ENCODE measurements at places on chromosomes 2 and 18.

- DNase-seq, result no peak
These were observed 127.6 kb upstream of the TWIST2 start for GRCh38 chr2:238720232-238720672.

- DNase-seq, result no peak
These were observed 166.1 kb downstream of the ASXL3 start for GRCh38 chr18:33744032-33744697.

- no peak for DNase-seq
These were observed 5.5 kb downstream of the NPC1 start for GRCh38 chr18:23580677-23581367.

- peak; percentile 52 for DNase-seq
These were observed 134.5 kb downstream of the MEIS1 start for GRCh38 chr2:66569321-66569851.

DNA sequence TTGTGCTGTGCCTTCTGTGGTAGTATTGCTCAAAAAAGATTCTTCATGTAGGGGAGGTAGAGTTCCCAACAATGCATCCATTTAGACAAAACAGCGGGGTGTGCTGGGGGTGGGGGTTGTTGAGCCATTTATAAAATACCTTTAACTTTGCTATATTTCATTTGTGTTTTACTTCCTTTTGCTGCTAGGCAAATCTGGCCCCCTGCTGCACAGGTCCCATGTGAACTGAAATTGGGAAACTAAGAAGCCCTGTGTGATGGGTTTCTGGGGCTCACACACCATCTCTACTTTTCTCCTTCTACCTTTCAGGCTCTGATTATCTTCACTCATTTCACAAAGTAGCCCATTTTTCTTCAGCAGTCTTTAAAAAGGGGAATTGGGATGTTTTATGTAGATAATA, 52.7 kb upstream of the ITGA4 start:
- DNase-seq, result no peak

DNA sequence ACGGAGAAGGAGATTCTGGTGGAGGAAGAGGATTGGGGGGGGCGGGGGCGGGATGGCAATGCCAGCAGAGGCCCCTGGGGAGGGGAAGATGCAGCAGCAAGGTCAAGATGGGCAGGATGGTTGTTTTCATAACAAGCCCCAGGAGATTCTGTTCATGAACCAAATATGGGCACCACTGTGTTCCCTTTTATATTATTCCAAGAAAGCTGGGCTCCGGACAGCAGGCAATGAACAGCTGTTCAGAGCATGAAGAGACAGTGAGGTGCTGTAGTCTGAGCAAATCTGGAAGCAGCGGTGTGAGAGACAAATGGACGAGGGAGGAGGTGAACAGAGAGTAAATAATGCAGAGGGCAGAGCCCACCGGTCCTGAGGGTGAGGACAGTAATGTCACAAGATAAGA, 20.0 kb downstream of the UXS1 start:
- DNase-seq, result no peak

GRCh38 chr2:48709096-48710034, 46.2 kb downstream of the LHCGR start:
- DNase-seq, result no peak

- no peak for DNase-seq
These were observed 117.5 kb upstream of the TPO start for GRCh38 chr2:1295740-1296139.

DNA sequence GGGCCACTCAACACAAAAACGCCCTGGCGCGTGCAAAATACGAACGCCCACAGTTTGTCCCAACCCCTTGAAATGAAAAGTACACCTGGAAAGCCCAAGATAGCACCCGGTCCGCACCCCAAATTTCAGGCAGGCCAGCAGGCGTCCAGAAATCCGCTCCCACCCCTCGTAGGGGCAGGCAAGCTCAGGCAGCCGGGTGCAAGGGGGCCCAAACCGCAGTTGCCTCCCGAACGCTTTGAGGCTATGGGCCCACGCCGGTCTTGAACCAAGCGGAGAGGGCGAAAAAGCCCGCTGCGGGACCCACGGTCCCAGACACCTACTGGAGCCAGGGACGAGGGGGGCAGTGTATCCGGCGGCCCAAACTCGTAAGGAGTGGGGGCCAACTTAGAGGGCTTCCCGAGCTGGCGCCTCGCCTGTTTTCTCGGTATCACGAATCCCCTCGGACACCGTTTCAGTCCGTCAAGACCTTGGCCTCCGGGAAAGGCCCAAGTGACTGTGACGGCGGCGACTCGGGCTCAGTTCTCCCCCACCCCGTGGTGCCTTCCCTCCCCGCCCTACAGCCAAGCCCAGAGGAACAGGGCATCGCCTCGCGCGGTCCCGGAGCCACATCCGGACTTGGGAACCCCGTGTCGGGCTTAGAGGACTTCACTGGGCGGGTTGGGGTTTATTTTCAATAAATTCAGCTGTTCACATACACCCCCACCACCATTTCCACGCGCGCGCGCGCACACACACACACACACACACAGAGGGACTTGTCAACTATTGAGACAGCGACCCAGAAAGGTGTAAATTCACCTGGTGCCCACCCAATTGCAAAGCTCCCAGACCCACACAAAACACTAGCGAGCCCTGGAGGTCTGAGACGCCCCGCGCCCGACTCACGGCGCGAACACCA, 6.2 kb upstream of the SATB2 start:
- DNase-seq, result no peak

DNA sequence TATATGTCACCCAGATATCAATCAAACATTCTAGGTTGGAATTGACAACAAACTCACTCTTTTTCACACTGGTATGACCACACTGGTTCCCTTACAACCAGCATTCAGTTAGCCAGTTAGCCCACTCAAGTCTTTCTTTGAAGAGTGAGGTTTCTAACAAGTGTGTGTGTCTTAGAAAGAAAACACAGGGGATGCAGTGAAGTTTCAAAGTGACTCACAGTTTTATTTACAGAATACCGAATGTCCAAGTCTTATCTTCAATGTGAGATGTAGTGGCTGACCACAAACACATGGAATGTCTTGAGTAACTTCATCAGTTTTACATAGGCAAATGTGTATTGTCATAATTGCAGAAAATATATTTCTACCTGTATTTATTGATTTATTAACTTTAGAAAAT, 274.7 kb upstream of the HNMT start:
- no peak for DNase-seq

- peak; percentile 50 for DNase-seq
These were observed 86.3 kb upstream of the NPAS2 start for GRCh38 chr2:100733391-100734187.

- DNase-seq, result no peak
These were observed 7.9 kb upstream of the CETN1 start for GRCh38 chr18:572091-572830.

DNA sequence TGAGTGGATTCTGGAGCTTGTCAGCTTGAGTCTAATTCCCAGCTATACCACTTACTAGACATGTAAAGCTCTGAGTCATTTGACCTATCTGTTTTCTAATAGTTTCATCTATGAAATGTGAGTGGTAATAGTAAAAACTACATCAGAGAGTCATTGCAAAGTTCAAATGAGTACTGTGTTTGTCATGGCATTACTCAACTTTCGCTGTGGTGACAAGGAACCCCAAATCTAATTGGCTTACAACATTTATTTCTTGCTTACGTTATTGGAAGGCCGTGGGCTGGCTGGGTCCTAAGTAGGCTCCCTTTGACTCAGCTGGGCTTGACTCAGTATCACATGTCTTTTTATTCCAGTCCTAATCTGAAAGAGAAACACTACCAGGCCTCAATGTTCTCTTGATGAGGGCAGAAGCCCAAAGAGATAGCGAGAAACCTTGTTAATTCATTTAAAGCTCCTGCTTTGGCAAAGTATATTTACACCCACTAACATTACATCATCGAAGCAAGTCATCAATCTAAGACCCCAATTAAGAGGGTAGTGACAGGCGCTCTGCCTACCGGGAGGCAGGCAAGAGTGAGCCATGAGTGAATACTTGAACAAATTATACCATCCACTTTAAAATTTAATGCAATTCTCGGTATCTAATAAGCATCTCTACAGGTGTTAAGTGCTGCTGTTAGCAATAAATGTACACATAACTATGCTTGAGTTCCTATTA, 431.8 kb upstream of the SPHKAP start:
- DNase-seq, result peak; percentile 62

GRCh38 chr2:113133704-113134598, 6.6 kb downstream of the IL1RN start:
- DNase-seq, result no peak

GRCh38 chr2:41966920-41967319, 80.9 kb upstream of the PKDCC start:
- DNase-seq, result no peak

GRCh38 chr2:42713920-42714319, 50.0 kb downstream of the OXER1 start:
- DNase-seq, result no peak

GRCh38 chr2:7034303-7034702, 117.1 kb downstream of the RNF144A start:
- no peak for DNase-seq

DNA sequence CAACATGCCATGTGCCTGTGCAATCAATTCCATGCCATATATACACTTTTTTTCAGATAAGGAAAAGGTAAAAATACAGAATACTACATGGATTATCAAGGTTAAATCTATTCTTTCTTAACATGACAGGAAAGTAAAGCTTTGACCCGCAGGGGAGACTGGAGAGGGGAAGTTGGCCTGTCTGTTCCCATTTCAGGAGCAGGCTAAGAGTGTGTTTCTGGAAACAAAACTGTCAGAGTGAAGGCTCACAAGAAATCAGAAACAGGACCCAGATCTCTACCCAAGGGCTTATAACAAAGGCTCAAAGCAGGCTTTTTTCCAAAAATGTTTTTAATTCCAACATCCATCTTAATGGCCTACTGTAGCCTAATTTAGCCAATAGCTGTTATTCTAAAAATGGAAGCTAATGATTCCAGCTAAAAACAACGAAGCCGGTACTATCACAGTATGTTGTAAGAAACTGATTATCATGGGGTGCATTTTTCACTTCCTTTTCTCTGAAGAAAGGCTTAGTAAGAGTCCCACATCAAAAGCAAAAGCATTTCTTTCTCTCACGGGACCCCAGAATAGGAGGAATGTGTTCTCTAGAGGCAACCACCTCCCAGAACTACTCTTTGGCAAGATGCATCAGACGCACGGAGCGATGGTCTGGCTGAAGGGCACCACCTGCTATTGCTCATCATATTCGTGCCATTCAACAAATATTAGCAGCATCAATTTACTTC, 41.4 kb downstream of the FECH start:
- DNase-seq, result no peak

- no peak for DNase-seq
These were observed 14.9 kb upstream of the ZNF385B start for GRCh38 chr2:179876266-179876665.

DNA sequence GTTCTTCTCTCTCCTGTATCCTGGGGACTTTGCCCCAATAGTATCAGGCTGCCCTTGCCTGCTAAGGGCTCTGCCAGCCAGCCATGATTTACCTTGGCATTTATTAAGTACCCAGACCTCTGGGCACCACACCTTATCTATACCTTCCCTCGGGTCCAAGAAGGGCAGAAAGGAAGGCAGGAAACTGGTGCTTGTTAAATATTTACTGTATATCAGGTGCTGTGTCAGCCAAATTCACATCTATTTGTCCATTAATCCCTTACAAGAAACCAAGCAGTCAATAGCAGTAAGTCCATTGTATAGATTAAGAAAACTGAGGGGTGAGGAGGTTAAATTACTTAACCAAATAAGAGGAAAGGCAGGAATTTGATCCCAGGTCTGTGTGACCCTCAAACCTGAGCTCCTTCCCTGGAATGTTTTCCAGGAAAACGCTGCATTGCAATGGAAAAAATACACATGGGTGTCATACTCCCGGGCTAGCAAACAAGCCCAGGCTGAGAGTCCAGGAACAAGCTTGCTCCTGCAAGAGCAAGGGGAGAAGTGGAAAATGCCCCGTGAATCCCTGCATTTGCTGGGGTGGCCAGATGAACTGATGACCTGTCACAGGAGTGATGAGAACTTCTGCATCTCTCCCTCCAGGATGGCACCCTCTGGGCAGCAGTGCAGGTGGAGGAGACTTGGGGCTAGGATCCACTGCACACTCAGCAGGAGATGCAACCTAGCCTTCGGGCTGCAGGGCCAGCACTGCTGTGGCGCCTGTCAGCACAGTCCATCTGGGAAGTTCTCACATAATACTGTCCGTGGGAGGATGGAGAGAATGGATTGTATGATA, 30.4 kb downstream of the CIB4 start:
- DNase-seq, result no peak

DNA sequence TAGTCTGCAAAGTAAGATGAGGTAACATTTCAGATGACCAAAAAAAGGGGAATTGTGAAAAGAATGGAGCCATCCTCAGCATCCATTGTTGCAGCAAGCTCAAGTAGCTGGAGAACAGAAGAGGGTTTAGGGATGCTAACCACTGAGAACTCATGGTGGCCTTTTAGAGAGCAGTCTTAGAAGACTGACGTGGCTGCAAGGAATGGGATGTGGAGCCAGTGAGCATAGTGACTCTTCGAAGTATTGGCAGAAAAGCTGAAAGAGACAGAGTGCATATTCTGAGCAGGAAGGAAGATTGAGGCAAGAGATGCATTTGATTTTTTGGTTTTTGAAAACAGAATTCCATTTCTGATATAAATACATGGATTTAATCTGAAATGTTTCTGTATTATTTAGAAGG, 151.2 kb downstream of the UBE2E3 start:
- DNase-seq, result no peak

DNA sequence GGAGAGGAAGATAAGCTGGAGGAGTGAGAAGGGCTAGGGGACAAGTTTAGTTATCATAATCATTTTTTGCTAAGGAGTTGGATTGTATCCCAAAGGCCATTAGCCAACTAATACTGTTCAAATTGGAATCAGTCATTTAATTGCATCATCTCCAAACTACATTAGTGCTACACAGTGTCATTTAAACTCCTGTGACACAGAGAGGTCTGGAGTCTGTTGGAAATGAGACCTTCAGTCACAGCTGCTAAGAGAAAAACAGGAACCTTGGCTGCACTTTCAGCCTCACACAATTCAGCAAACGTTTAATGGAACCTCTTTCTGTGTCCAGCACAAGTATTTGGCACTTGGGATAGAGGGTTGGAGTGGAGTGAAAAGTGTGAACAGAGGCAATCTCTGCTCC, 175.5 kb upstream of the MGAT5 start:
- no peak for DNase-seq

DNA sequence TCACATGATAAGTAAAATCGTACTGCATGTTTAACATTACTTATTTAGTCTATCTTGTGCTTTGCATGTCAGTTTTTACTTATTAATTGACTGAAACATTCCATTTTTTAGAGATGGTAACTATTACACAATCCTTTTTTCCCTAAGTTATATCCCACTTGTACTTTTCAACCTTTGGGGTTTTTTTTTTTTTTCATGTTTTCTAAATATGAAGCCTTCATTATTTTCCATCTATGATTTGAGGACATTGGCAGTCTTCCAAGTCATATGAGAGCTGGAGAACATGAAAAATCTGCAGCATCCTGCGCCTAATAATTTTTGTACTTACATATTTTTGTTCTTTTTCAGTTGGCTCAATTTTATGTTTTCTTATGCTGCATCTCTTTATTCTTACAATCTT, 113.9 kb downstream of the MYO1B start:
- no peak for DNase-seq

Measured in fibroblast of skin of left biceps (primary cell).